NCI-H2029 (cell line): ENCODE measurements at places on chromosomes 2 and 18.
A peak's percentile ranks its signal among the peaks of the same experiment; 100 is the strongest.

- DNase-seq: no peak
These were observed 54.0 kb downstream of the CLASP1 start for GRCh38 chr2:121595012-121595891.

DNA sequence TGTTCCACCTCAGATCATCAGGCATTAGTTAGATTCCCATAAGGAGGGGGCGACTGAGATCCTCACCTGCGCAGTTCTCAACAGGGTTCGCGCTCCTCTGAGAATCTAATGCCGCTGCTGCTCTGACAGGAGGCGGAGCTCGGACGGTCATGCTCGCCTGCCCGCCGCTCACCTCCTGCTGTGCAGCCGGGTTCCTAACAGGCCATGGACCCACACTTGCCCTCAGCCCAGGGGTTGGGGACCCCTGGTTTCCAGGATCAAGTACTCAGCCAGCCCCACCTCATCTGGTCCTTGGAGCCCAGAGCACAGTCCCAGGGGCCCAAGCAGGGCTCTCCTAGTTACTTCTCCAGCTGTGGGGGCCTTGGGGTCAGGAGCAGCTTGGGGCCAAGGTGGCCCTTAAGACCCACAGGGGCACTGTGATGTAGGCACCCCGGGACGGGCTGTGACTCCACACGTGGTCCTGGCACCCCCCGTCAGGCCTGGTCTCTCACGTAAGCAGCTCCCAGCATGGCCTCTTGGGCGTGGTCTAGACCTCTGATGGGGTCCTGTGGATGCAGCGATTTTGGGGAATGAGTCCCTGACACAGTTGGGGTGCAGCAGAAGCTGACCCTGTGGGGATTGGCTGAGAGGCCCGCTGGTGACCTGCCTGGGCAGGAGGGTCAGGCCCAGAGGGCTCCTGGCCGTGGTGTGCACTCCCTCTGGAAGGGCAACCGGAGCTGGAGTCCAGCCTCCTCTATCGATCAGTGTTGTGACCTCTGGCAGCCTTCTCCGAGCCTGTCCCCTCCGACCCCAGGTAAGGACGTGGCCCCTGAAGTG is 28.3 kb upstream of the OTOS start:
- DNase-seq: no peak

GRCh38 chr2:234863043-234863934 is 88.5 kb upstream of the SH3BP4 start:
- DNase-seq: no peak

DNA sequence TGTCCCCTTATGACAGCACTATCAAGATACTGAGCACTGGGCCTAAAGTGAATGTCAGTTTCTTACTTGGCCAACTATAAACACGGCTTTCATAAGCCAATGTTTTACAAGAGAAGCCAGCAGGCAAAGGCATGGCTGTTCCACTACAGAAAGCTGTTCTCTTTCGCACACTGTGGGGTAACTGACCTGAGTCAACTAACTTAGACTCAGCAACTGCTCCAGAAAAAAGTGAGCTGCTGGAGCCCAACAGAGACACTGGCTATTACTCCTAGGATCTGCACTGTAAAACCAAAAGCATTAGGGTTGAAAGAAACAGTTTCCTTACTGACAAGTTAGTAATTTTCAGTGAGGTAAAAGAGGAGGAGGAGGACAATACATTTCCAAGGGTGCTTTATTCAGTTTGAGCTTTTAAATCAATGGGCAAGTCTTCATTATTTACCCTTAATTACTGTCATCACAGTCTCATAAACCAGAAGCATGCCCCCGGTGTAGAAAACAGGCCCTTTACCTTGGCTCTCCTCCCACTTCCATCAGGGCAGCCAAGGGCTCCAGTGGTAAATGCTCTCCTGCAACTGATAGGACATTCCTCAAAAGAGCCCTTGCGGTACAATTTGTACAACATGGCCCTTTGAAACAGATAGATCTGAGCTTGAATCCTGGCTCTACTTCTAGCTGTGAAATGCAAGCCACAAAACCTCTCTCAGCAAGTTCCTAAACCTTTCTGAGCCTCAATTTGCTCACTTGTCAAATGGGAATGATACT is 275.7 kb downstream of the PDE11A start:
- DNase-seq: no peak

DNA sequence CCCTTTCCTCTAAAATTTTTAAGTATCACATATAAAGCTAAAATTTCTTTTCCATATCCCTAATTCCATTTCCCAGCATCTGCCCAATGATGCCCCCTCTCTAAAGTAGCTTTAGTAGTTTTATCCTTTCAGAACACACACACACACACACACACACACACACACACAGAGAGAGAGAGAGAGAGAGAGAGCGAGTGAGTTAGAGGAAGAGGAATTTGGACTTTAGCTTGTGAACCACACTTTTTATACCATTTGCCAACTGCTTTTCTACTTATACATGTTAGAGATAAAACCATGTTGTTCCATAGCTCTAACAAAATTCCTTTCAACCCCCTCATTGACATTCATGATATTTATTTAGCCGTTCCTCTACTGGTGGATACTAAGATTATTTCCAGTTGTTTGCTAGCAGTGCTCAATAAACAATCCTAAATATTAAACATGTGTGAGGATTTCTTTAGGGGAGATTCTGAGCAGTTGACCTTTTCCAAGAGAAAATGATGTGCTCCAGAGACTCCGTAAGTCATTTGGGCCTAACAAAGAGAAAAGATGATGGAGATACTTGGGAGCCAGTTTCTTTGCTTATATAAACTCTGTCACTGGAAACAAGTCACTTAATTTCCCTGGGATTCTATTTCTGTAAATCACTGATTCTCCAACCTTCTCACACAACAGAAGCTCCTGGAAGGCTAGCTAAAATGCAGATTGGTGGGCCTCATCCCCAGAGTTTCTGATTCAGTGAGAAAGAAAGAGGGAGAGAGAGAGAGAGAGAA is 229.7 kb upstream of the SP5 start:
- no peak for DNase-seq

GRCh38 chr2:163155279-163155883 is 316.8 kb upstream of the KCNH7 start:
- DNase-seq: peak; percentile 16

DNA sequence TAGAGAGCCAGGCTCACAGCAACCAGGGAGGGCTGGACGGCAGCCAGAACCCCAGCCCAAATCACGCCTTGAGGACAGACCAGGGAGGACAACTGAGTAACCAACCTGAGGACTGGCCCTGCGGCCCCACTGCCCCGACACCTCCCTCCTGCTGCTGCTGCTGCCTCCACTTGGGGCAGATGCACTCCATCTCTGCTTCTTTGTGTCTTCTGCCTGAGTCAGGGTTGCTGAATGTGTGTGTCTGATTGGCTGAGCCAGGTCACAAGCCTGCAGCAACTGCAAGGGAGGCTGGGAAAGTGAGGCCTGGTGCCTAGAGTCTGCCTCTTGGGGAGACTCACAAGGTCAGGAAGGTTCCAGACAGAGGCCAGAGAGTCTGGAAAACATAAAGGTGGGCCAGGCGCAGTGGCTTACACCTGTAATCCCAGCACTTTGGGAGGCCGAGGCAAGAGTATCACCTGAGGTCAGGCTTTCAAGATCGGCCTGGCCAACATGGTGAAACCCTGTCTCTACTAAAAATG is 83.4 kb downstream of the ZFP36L2 start:
- DNase-seq: no peak

DNA sequence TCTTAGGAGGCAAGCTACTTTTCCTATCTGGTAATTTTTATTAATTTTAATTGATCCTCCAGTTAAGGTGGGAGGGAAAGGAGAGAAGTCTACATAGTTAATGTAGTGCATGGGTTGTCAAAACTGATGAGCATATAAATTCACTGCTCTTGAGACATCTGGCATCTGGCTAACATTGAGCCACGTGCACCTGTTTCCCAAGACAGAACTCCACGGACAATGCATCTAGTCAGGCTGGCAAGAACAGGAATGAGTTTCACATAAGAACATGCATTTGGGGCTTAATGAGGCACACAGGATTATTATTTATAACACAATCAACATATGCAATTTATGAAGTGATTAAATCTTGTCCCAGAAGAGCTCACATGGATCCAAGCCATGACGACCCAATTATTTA is 16.2 kb upstream of the RAB1A start:
- DNase-seq: no peak

DNA sequence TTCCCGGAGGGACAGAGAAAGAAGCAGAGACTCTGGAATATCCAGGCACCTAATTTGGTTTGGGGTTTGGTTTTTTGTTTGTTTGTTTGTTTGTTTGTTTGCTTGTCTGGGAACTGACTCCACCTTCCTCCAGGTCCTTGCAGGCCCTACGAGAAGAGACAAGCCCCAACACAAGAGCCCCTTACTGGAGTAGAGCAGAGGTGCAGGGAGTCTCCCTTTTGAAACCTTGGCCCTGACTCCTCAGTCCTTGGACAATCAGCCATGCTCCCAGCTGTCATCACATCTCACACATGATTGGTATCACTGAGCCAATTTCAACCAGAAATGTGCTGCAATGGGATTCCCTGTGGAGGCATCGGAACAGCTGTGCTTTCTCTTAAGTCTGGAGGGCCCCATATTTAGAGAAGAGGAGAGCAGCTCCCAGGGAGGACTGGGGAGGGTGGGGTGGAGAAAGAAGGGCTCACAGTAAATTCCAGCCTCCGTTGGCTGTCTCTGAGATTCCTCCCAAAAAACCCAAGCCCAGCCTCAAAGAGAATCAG is 279.9 kb upstream of the NCKAP5 start:
- no peak for DNase-seq

GRCh38 chr2:18548621-18549020 is 11.8 kb downstream of the RDH14 start:
- no peak for DNase-seq

DNA sequence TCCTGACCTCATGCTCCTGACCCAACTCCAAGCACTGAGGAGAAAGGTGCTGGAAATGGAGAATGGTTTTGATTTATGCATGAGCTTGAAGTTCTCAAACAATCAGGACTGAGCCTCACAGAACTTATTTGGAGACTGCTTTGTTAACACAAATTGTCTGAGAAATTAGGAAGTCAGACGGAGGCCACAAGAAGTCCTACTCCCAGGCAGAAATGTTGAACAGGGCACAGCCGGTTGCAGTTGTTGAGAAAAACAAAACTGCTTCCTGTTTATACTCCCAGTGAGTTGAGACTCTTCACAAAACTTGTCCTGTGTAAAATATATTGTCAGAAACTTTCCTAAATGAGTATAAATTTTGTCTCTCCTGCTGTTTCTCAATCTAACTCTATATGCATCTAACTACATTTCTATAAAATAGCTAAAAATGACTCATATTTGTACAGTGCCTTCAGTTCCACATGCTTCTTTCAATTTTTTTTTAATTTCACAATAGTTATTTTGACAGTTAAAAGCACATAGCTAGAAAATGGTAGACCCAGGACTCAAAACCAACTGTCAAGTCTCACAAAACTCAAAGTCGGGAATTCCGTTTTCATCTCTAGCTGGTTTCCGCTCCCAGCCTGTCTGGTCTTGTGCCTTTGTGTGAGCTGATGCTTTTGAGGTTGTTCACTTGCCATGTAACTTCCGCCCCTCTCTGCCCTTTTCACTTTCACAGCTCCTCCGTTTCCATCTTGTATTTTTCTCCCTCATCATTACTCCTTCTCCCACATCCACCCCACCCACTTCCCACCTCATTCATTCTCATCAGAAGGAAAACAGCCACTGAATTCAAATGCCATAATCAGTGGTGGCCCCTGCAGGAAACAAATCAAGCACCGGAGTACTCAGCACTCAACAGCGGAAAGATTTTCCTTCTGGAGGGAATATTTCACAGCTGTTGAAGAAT is 215.0 kb downstream of the SUCLG1 start:
- DNase-seq: no peak

DNA sequence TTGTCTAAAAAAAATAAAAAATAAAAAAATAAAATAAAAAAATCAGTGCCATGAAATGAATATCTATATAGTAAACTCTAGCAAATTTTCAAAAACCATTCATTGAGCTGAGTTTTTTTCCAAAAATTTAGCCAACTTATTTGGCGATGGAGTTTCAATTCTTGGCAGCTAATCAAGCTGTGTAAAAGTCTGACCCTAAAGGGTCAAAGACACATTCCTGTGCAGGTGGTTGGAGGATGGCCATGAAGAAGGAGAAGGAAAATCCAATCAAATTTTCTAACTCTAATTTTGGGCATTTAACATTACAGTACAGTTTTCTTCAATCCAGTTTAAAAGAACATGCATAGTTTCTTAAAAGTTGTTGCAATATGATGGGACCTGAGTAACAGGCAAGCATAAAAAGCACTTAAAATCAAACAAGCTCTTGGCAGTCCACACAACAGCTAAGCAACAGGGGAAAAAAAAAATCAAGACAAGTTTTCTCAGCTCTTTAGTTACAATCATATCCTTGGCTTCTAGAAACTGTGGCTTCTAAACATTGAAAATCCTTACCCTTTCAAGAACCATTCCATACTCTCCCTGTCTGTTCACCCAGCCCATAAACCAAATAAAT is 54.5 kb downstream of the ACVR1 start:
- DNase-seq: no peak

- no peak for DNase-seq
These were observed 40.4 kb downstream of the PTPN2 start for GRCh38 chr18:12843420-12844350.

DNA sequence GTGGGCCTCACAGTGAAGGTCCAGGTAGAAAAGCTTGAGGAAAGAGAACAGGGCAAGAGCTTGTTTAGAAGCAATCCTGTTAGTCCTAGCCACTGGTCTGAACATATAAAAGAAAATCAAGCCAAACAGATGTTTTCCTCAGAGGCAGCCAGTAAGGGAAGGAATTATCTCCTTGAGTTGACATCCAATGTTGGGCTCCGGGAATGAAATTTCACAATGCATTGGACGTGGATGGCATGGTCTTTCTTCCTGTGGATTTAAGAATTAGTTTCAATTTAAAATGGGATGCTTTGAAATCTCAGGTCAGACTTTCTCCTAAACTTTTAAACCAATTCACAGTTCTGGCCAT is 92.1 kb downstream of the ACKR3 start:
- no peak for DNase-seq

- no peak for DNase-seq
These were observed 114.6 kb downstream of the ACVR1 start for GRCh38 chr2:157761520-157761919.

- no peak for DNase-seq
These were observed 12.6 kb downstream of the RTP5 start for GRCh38 chr2:241882091-241882625.

- DNase-seq: peak; percentile 77
These were observed 8.7 kb downstream of the CAPN13 start for GRCh38 chr2:30798536-30798991.

DNA sequence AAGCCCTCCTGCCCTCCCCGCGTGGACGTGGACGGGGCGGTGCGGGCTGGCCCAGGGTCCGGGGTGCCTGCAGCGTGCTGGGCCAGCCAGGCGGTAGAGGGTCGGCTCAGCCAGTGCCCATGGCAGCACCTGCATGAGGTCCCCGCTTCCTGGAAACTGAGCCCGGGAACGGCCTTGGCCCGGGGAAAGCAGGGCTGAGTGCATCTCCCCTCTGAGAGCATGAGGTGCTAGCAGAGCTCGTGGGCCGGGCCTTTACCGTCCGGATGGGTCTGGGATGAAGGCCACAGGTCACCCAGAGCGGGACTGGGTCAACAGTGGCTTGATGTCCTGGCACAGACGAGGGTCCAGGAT is 39.8 kb downstream of the TSHZ1 start:
- no peak for DNase-seq

- DNase-seq: no peak
These were observed 25.2 kb upstream of the CYTIP start for GRCh38 chr2:157468931-157469708.
